ENCODE measurements at places on chromosomes 13 and 19. TPM values are rescaled to one million over a fixed set of nuclear protein-coding genes. Genes with fewer than 3 reads are reported as not detected.

The ZNF613 gene
- 4.2 TPM for total RNA-seq

The XPO4 gene
- 16.6 TPM for total RNA-seq

The SYDE1 gene
- 97.0 TPM for total RNA-seq

The SOX1 gene
- not detected for total RNA-seq

The CRLF1 gene
- 1.1 TPM for total RNA-seq

The TNFSF13B gene
- 0.17 TPM for total RNA-seq

The EFNA2 gene
- not detected for total RNA-seq

The ZNF417 gene
- total RNA-seq = 9.1 TPM

DNA sequence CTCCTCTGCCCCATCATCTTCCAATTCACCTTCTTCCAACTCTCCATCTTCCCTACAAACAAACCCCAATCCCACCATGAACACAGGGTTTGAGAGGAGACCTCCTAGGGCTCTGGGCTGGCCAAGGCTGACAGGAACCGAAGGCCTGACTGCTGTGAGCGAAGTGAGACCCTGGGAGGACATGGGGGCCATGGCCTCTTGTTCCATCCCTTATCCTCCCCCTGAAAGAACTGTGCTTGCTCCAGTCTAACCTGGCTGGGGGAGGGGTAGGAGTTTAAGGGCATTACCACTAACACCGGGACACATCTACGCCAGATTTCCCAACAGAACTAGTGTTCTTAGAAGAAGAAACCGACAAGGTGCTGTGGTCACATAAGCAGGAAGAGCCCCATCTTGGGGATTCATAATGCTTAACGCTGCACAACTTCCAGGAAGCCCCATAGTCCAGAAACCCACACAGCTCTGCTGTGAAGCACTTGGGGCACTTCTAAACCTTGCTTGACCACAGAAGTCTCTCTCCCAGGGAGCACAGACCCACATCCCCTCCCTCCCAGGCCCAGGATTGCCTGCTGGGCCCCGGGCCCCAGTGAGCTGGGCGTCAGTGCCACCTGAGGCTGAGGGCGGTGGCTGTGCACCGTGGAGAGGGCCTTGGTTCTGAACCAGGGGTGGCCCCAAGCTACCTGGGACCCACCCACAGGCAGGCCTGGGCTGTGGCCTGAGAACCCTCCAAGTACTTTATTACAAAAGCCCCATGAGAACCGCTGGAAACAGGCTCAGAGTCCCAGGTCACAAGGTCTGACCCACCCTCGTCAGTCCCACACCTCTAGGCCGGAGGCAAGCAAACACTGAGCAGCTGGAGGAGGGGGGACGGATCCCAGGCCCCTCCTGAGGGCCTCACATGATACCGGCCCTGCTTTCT lies 18.8 kb downstream of the ZC3H4 start:
- no peak for DNase-seq

GRCh38 chr19:51318687-51319648 lies 7.5 kb downstream of the IGLON5 start:
- no peak for DNase-seq

DNA sequence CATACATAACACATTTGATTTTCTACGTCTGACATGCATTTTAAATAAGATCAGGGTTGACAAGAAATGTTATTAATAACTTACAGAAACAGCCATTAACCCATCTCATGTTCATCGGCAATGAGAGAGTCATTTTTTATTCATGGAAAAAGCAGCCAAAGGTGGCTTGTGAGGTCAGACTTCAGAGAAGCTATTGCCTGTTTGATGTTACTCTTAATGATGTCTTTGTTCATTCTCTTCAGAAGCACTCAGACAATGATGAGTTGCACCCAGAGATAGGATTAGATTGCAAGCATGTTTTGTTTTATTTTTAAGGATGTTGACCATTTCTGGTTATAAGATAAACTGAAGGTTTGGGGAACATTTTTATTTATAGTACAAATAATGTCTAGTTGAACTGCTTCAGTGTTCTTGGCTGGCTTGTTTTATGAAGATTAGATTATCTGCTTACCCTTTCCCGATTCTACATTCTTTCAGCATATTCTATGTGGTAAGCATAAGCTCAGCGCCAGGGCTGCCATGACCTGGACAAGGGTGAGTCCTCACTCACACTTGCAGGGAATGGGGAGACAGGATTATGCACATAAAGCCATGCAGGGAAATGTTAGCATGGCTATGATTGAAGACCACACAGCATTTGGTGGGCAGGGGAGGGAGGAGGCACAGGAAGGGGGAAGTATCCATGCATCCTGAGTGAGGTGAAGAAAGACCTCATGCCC lies 288.1 kb downstream of the MTUS2 start:
- DNase-seq = no peak

DNA sequence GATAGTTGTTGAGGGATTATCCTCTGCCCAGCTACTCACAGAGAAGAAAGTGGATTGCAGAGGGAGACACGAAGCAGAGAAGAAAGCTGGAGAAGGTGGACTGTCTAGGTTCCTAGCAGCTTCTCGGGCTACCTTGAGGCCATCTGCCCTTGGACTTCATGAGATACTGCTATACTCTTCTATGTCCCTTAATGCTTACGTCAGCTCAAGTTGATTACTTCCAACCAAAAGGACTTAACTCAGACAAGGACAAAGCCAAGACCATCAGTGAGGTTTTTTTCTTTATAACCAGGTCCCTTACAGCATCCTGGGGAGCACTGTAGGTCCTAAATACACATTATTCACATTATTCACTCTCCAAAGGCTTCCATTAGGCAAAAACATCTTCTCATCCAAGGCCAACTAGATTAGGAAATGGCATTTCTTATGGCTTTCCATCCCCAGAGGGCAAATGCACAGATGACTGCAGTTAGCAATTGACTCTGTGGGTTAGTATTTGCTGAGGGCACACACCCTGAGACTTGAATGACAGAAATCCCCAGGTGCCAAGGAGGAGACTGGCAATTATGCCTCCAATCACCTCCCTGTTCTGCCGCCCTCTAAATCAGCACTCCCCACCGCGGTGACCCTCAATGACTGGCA lies 4.1 kb upstream of the UBE2L5 start:
- no peak for DNase-seq

GRCh38 chr19:2982983-2983350 lies 5.6 kb downstream of the TLE6 start:
- peak; percentile 47 for DNase-seq

DNA sequence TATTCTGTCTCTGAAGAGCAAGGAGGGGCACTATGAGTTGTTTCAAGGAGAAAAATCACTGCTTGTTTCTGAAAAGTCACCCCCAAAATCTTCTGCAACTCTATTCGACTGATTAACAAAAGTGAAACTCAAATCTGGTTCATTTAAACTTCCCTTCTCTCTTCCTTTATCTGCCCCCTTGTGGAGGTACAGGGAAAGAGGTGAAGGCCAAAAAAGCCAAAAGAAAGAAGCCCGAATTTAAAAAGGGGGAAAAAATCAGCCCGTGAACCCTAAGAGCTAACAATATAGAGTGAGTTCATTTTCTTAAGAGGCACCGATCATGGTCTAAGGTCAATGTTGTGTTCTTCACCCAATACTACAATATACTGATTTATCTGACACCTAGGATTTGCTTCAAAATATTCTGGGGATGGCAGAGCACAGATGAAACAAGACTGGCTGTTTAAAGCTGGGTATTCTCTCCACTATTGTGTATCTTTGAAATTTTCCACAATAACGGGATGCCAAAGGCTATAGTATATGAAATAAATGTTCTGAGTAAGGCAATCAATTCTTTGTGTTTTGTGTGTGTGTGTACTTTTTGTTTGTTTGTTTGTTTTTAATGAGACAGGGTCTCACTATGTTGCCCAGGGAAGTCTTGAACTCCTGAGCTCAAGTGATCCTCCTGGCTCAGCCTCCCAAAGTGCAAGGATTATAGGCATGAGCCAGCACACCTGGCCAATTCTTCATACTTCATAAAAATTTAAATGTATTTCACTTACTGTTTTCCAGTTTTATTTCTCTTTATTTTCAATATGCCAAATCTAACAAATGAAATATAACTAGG lies 55.0 kb upstream of the EEF1AKMT1 start:
- peak; percentile 63 for DNase-seq

DNA sequence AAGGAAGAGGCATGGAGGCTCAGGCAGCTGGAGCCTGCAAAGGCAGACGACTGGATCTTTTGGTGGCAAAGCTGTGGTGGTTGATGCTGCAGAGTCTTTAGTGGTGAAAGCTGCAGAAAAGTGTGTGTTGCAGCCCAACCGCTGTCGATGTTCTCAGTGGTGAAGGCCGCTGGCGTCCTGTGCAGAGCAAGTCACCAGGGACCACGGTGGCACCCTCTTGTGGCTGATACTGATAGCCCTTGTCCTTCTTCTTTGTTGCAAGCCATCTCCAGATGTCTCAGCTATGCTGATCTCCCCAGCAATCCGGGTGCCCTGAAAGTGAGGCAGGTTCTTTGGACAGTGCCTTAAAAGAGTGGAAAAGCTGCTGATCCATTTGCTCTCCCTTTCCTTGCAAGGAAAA lies 610.9 kb upstream of the PCDH9 start:
- DNase-seq = no peak
